ENCODE measurements at places on chromosomes 1 and 21.
A peak's percentile ranks its signal among the peaks of the same experiment; 100 is the strongest.

DNA sequence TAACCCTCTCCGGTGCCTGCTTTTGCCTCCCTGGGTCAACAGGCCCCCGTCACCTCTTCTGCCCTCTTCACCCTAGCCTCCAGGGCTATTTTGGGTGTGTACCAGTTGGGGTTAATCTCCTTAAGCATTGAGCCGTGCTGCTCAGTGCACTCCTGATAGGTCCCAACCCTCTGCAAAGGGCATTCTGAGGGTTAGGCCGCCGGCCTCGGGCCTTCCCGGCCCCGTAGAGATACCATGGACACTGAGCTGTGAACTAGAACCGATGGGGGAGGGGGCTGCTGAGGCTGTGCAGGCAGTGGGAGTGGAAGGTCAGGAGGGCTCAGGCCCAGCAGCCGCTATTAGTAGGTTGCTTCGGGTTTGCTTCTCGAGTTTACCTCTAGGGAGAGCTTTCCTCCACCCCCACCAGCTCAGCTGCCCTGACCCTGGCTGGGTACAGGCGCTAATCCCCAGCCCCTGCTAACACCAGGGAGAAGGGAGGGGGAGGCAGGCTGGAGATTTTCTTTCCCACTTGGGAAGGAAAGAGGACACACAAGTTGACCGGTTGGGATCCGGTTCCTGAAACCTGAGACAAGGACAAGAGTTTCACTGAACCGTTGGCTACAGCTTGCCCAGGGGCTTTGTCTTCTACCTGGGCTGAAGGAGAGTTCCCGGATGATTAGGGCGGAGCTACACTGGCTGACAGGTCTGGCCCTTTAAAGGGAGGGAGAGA lies 4.8 kb downstream of the LMOD1 start:
- DNase-seq, result no peak

DNA sequence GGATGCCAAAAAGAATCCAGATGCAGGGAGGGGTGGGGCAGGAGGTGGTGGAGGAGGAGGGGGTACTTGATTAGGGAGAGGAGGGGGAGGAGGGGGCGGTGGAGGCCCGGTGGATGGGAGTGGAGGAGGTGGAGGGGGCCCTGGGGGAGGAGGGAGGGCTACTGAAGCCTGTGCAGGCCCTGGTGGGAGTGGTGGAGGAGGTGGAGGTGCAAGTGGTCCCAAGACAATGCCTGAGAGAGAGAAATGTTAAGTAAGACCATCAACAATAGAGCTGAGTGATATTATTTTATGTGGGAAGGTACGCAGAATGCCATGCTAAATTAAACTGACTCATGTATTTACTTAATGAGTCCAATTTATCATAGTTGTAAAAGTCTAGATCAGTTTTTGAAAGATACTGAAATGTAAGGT lies 86.8 kb upstream of the LBR start:
- DNase-seq, result no peak

- DNase-seq, result no peak
Measured at GRCh38 chr1:24300971-24301784, 18.0 kb upstream of the GRHL3 start.

DNA sequence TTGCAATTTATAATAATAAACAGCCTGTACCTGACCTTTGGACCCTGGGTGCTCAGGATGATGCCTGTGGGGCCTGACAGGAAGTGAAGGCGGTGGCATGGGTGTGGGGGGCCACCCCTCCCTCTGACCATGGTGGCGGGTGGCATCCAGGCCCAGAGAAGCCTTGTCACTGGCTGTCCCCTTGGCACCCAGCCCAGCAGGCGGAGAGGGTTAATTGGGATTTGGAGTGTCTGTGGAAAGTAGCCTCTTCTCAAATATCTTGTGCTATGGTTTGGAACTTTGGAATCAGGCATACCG lies 20.5 kb downstream of the SOX13 start:
- peak; percentile 56 for DNase-seq

- DNase-seq, result no peak
Measured at GRCh38 chr1:182611787-182612186, 7.6 kb upstream of the RGS16 start.

DNA sequence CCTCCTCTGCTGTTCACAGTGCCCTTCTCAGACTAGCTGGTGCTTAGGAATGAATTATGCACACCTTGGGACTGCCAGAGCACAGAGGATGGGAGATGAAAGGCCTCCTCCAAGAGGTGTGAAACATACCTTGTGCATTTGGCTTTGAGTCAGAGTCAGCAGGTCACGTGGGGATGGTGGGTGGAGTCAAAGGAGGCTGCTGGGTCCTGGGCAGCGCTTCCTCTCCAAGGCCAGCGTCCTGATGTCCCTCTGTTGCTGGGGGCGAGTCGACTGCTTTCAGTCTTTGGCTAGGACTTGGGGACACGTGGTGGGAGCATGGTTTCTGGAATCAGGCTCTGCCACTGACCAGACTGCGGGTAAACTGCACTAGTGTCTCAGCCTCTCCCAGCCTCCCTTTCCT lies 91.2 kb downstream of the AJAP1 start:
- DNase-seq, result no peak

- no peak for DNase-seq
Measured at GRCh38 chr1:202704601-202705000, 5.7 kb downstream of the SYT2 start.

DNA sequence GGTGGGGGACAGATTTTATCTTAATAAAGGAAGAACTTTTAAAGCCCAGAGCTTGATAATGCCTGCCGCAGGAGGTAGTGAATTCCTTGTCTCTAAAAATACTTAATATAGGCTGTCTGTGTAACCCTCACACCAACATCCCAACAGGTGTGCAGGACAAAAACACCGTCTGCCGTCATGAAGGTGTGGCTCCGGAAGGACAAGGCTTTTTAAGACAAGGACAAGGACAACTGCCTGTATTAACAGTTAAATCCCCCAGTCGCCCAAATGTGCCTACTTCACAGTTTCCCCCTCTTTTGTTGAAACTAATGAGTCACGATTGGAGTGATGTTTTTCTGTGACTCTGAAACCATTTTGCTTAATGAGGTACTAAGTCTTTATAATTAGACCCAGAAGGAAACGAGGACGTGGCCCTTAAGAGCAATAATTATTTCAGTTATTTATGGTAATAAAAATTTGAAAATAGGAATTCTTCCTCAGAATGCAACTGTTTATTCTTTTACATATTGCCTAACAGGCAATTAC lies 27.3 kb upstream of the SPATA6 start:
- DNase-seq, result no peak

DNA sequence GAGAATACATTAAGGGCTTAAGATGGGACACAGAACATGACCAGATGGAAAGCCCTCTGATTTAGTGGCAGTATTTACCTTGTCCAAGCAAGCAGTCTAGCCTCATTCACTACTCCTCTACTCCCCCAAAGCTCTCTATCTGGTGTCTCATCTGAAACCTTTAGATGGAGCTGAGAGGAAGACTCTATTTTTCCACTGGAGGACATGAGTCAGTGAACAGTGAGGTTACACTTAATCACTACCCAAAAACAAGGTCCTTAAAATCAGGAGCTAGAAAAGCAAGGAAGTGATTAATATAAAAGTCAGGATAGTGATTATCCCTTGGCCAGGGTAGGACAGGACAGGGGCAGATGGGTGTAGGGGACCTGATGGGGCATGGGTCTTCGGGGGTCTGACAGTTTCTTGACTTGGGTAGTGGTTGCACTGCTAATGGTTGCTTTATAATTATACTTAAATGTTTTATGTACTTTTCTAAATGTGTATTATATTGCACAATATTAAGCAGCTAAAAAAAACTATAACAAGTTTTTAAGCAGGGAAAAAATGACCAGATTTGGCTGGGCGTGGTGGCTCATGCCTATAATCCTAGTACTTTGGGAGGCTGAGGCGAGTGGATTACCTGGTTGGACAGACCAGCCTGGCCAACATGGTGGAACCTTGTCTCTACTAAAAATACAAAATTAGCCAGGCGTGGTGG lies 3.0 kb downstream of the PTPN22 start:
- DNase-seq, result no peak

- DNase-seq, result no peak
Measured at GRCh38 chr1:186738926-186739325, 58.7 kb upstream of the PTGS2 start.
